ENCODE measurements at places on chromosomes 1 and 21.
A peak's percentile ranks its signal among the peaks of the same experiment; 100 is the strongest.

- no peaks in the 10 kb centered on the region for H3K27me3 ChIP-seq
- no peak overlapping the region for H3K4me3 ChIP-seq
- DNase-seq = no peak
- H3K4me1 ChIP-seq = no peaks in the 10 kb centered on the region
- no peak overlapping the region for H3K27ac ChIP-seq
- no peaks in the 10 kb centered on the region for H3K36me3 ChIP-seq
Measured at GRCh38 chr1:97834899-97835298, 85.9 kb downstream of the DPYD start.

DNA sequence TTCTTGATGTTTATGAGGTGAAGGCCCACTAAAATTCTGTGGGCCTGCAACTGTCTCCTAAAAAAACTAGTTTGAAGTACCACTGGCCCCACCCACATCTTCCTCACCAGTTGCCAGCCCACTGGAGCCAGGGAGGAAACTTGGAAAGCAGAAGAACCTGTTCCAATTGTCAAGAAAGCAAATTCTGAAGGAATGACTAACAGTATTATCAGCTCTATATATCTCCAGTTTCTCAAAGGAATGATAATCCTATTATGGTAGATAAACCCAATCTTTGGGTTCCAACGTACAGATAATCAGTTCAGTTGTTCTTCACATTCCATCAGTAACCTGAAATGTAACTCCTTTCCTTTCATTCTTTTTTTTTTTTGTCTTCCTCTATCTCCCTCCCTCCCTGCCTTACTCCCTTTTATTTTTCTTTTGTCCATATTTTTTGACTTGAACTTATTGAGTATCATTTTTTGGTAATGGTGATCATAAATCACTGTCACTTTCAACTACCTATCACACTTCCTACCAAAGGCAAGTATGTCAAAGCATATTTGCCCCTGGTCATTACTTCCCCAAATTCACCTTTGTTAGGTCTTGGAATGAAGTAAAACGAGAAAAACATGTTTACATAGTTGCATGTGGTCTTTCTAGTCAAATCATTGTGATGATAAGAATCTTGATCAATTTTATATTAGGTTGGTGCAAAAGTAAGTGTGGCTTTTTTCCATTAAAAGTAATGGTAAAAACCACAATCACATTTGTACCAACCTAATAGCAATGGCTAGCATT is 943.4 kb downstream of the TTLL7 start:
- H3K36me3 ChIP-seq = peaks cover 6% of the 10 kb centered on the region
- H3K27me3 ChIP-seq = no peaks in the 10 kb centered on the region
- H3K4me1 ChIP-seq = peaks cover 18% of the 10 kb centered on the region
- peak overlapping the region; percentile 59 for H3K4me3 ChIP-seq
- DNase-seq = no peak

DNA sequence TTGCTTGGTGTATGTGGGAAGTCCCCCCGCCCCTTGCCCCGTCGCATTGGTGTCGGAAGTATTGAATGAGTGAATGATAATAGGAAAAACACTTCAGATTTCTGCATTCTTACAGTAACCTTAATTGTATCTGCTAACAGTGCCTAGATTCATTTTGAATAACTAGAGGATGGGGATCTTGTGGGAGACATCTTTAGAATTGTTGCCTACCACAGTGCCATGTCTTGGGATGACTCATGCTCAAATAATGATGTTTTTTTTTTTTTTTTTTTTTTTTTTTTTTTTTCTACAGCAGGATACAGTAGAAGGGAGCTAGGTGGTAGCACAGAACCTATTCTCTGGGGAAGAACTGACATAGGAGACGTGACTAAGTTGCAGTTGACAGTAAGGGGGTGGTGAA is 237.9 kb downstream of the USP25 start:
- no peak overlapping the region for H3K27ac ChIP-seq
- no peaks in the 10 kb centered on the region for H3K4me1 ChIP-seq
- H3K36me3 ChIP-seq = no peaks in the 10 kb centered on the region
- no peak for DNase-seq
- H3K4me3 ChIP-seq = no peak overlapping the region

DNA sequence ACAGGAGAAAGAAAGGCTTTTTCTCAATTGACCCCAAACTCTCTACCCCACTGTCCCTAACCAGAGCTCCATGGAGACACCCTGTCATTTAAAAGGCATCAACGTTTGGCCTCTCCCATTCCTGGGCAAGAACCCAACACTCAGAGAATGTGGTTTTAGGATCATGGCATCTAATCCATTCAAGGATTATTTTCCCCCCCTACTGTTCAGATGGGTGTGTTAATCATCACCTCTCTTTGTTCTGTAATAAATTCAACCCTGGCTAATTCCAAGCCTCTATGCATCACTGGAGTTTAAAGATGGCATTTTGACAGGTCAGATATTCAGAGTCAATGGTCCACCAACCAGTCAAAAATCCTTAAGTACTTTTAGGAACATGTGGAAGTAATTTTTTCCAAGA is 42.7 kb downstream of the TBX15 start:
- H3K27me3 ChIP-seq = peaks cover 25% of the 10 kb centered on the region
- no peak for DNase-seq
- H3K4me3 ChIP-seq = no peak overlapping the region

GRCh38 chr1:247966532-247967204 is 1.6 kb downstream of the OR2AK2 start:
- no peaks in the 10 kb centered on the region for H3K27me3 ChIP-seq
- H3K36me3 ChIP-seq = no peaks in the 10 kb centered on the region
- DNase-seq = no peak

DNA sequence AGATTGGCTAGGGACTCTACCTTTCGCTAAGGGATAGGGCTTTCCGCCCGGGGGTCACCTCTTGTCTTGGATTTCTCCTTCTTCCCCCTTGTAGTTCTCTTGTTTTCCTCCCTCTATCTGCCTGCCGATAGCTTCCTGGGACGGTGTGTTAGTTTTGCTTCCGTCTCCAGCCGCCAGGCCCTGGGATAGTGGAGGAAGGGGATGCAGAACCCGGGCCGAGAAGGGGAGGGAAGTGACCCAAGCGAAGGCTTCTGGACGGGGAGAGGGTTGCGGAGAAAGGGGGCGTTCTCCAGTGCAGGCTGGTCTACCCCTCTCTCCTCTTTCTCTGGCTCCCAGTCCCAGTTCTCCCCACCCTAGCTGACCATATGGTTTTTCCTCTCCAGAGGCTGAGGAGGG is 871 bp downstream of the TUFT1 start:
- no peak for DNase-seq
- H3K27me3 ChIP-seq = no peaks in the 10 kb centered on the region
- peaks cover 16% of the 10 kb centered on the region for H3K4me1 ChIP-seq
- peak overlapping the region; percentile 97 for H3K4me3 ChIP-seq

DNA sequence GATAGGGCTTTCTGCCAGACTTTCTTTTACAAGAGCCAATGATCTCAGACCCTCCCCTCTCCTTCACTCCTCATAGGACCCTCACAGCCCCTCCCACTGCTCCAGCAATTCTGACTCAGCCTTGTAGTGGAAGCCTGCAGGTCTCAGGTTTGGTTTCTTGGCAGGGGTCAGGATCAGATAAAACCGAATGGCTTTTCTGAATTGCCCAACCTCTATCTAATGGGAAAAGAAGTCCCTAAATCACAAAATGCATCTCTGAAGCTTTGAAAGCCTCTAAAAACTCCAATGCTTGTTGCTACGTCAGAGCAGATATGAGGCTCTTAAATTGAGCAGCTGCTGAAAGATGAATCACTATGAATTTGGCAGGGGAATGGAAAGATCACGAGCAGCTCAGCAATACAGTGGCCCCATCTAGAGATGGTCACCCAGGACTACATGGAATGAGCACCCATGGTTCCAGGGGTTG is 74.5 kb downstream of the NID1 start:
- no peak overlapping the region for H3K4me3 ChIP-seq
- no peak for DNase-seq
- no peak overlapping the region for H3K27ac ChIP-seq
- H3K4me1 ChIP-seq = no peaks in the 10 kb centered on the region
- H3K27me3 ChIP-seq = no peaks in the 10 kb centered on the region

DNA sequence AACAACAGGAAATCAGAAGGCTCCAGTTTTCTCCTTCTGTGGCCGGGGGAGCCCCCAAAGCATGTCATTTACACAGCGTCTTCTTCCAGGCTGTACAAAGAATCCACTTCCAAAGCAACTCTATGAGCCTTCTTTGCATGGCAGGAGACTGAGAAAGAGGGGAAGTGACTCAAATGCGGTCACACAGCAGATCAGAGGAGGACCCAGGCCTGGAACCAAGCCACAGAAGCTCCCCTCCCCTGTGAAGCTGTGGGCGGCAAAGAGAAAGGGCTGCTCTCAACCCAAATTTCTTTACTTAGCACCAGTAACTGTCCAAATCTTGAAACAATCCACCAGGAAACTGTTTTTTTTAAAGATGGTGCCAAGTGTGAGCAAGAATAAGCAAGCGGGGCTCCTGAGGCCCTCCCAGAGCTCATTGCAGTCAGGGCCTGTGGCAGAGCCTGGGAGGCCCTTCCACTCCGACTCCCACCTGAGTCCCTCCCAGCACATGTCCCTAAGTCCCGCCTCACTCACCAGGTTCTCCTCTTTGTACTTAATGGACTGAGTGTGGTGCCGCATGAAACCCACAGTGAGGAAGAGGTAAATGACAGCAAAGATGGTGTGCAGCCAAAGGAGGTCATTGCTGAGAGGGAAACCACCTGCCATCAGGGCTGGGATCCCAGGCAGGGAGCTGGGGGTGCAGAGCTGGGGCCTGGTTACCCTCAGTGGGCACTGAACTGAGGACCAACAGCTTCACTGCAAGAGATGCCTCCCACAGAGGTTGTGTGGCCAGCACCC is 15.9 kb downstream of the TMEM63A start:
- H3K4me1 ChIP-seq = peaks cover 4% of the 10 kb centered on the region
- no peak overlapping the region for H3K4me3 ChIP-seq
- no peak overlapping the region for H3K27ac ChIP-seq
- DNase-seq = no peak

GRCh38 chr1:15559189-15559810 is 25.6 kb downstream of the AGMAT start:
- DNase-seq = no peak
- no peak overlapping the region for H3K4me3 ChIP-seq
- H3K36me3 ChIP-seq = peaks cover 13% of the 10 kb centered on the region
- H3K4me1 ChIP-seq = no peaks in the 10 kb centered on the region
- peak overlapping the region; percentile 76 for H3K27ac ChIP-seq

DNA sequence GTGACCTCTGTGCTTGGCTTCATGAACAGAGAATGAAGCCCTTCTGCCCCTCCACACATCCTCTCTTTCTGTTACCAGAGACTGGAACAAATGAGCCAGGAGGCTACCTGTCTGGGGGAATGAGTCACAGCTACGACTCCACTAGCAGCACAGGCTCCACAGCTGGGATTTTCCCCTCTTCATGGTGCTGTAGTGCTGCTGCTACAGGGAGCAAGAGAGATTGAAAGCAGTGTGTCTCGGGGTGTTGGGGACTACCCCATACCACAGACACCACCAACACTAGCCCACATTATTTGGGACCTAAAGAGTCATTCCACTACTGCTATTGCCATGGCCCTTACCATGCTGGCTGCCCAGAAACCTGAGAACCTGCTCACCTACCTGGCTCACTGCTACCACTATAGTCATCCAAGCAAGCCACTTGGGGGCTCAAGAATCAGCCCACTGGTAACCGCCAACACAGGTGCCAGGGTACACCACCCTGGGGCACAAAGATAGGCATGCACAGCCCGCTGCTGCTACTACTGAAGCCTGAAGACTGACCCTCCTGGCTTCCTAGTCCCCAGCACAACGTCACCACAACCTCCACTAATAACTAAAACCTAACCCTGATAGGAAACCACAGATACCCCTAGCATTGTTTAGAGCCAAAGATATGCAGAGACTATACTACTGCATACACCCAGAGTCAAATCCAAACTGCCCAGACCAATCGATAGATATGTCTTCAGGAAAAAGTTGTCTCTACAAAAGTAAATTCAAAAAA is 17.7 kb downstream of the CD1E start:
- no peak overlapping the region for H3K27ac ChIP-seq
- no peak overlapping the region for H3K4me3 ChIP-seq
- H3K4me1 ChIP-seq = no peaks in the 10 kb centered on the region
- H3K36me3 ChIP-seq = no peaks in the 10 kb centered on the region
- no peaks in the 10 kb centered on the region for H3K27me3 ChIP-seq
- DNase-seq = no peak

DNA sequence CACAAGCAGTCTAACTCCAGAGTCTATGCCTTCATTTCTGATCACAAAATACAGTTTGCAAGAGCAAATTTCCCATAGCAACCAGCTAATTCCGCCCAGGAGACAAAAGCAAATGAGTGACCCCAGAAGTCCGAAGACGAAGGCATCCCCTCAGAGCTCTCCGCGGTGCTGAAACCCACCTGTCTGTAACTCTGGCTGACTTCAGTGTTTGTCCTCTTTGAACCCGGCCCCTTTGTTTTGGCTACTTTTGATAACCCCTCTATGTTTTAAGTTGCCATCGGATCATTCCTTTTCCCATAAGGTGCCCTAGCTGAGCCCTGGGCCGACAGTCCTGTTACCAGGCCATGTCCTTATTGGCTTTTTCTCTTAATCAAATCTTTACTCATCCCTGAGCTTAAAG is 515.8 kb downstream of the PTPRU start:
- DNase-seq = peak; percentile 66
- H3K36me3 ChIP-seq = no peaks in the 10 kb centered on the region
- H3K27ac ChIP-seq = no peak overlapping the region
- H3K27me3 ChIP-seq = peaks cover 25% of the 10 kb centered on the region
- no peaks in the 10 kb centered on the region for H3K4me1 ChIP-seq

DNA sequence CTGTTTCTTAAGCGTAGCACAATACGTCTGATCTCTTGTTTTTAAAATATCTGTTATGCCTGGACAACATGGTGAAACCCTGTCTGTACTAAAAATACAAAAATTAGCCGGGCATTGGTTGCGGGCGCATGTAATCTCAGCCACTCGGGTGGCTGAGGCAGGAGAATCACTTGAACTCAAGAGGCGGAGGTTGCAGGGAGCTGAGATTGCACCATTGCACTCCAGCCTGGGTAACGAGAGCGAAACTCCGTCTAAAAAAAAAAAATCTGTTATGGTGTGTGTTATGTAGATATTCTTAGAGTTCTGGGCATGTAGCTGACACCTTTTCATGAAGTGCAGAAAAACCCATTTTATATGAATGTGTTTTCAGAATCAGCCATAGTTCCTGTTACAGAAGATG is 38.2 kb downstream of the RABGAP1L start:
- no peak for DNase-seq
- H3K36me3 ChIP-seq = no peaks in the 10 kb centered on the region
- no peaks in the 10 kb centered on the region for H3K27me3 ChIP-seq

GRCh38 chr1:18913065-18913835 is 10.9 kb upstream of the ALDH4A1 start:
- DNase-seq = no peak
- H3K4me1 ChIP-seq = peaks cover 5% of the 10 kb centered on the region
- H3K4me3 ChIP-seq = no peak overlapping the region
- H3K36me3 ChIP-seq = no peaks in the 10 kb centered on the region
